ENCODE measurements at places on chromosomes 3 and 15.

- no peak for DNase-seq
These were observed 93.1 kb downstream of the ARHGEF26 start for GRCh38 chr3:154214306-154214705.

GRCh38 chr3:71008350-71008935 is 575.1 kb downstream of the FOXP1 start:
- DNase-seq = no peak

GRCh38 chr3:133862161-133862560 is 33.5 kb downstream of the RAB6B start:
- no peak for DNase-seq

DNA sequence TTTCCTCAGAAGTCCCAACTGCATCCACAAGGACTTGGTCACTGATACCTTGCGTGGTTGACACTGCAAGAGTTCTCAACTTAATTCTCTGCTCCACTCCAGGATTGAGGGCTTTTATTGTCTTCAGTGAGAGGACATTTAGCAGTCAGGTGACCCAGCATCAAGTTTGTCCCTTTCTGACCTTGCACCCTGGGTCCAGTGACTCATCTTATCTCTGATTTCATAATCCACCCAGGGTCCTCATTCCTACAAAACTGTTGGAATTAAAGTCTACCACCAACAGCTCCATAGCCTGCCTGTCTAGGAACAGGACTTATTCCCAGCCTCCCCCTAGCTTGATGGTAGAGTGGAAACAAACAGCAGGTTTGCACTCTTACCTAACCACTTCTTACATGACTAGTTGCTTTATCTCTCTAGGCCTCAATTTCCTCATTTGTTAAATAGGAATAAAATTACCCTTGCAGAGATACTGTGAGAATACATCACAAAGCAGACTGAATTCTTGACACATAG is 151.3 kb upstream of the LPP start:
- no peak for DNase-seq

GRCh38 chr3:13352621-13353131 is 67.4 kb downstream of the NUP210 start:
- DNase-seq = no peak

GRCh38 chr3:71031181-71031580 is 552.3 kb downstream of the FOXP1 start:
- DNase-seq = no peak

GRCh38 chr15:55403531-55403930 is 4.6 kb downstream of the CCPG1 start:
- DNase-seq = no peak

All from hippocampal formation (tissue), 2 donors.